ELF-1 (cell line): ENCODE measurements at places on chromosomes 5 and 9.

GRCh38 chr9:13063880-13064459 is 215.5 kb downstream of the MPDZ start:
- DNase-seq: no peak

DNA sequence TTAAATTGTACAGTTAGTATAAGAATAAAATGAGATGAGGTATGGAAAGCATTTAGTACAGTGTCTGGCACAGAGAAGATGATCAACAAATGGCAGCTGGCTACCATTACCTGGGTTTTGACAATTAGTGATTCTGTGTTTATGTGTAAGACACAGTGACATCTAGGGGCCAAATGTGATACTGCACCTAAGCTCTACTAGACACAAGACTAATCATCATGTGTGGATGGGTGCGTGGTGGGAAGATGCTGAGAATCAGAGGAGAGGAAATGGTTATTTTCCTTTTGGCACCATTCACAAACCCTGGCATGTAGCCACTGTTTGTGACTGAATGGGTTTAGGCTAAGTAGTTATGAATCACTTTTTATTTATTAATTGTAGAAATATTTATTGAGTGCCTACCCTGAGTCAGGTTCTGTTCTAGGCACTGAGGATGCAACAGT is 109.8 kb upstream of the TBC1D2 start:
- DNase-seq: no peak

DNA sequence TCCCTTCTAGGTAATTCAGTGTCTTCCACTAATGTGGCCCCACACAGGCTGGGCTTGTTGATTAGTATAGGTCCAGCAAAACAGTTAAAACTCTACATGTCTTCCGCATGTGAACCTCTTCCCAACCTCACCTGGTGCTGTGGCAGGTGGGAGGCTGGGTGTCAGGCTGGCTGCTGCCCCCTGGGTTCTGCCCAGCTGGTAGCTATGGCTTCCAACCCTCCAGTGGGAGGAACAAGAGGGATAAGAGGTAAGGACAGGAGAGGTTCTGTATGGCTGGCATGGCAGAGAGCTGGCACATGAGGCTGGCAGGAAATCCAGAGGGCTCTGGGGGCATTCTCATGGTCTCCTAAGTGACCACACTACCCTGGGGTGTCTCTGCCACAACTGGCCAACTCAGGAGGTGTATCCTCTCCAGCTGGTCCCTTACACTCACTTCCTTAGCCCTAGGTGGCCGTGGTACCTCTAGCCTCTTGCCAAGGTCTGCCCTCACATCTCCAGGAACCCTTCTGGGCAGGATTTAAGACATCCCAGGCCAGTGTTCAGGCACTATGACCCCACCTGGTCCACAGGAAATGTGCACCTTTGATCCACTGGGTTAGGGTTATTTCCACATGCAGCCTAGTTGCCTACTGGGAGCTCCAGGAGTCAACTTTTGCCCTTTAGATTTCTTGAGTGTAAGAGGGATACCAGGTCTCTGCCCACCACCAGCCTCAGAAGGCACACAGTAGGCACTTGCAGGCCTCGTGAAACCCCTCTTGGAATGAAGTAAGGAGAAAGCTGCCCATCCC is 41.7 kb downstream of the AHRR start:
- DNase-seq: no peak

DNA sequence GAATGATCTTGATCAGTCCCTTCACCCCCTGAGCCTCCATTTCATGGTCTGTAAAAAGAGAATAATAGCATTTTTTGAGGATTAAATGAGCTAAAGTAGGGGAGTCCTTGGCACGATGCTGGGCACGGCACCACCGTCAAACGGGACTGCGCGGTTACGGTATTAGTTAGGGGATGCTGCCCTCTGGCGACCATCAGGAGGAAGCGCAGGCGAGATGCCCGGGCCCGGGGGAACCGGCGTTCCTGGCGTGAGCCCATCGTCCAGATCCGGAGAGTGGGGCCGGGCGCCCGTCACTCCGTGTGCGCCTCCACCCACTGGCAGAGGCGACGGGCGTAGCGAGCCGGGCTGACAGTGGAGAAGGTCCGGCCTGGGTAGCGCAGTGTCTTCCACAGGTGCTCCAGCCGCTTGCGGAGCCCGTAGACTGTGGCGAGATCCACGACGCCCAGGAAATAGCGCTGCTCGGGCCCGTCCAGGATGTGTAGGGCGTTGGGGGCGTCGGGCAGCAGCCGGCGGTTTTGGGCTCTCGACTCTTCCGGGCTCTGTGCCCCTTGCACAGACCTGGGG is 4.8 kb upstream of the ST6GALNAC4 start:
- DNase-seq: peak; percentile 73

DNA sequence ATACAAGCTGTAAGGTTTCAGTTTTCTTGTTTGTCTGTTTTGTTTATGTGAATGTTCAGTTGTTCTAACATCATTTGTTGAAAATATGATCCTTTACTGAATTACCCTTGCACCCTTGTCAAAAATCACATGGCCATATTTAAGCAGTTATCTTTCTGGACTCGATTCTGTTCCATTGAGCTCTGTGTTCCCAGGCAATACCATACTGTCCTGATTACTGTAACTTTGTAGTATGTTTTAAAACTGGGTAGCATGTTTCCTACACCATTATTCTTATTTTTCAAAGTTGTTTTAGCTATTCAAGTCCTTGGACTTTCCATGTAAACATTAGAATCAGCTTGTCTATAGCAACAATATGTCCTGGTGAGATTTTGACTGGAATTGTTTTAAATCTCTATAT is 66.7 kb upstream of the PRSS3 start:
- no peak for DNase-seq

- no peak for DNase-seq
Measured at GRCh38 chr9:1619915-1620710, 395.0 kb upstream of the SMARCA2 start.

GRCh38 chr5:130402906-130403305 is 498.6 kb downstream of the CHSY3 start:
- DNase-seq: peak; percentile 49

- DNase-seq: no peak
Measured at GRCh38 chr9:99074902-99075245, 30.0 kb upstream of the TGFBR1 start.

- DNase-seq: no peak
Measured at GRCh38 chr5:5721881-5722280, 299.4 kb downstream of the ICE1 start.

DNA sequence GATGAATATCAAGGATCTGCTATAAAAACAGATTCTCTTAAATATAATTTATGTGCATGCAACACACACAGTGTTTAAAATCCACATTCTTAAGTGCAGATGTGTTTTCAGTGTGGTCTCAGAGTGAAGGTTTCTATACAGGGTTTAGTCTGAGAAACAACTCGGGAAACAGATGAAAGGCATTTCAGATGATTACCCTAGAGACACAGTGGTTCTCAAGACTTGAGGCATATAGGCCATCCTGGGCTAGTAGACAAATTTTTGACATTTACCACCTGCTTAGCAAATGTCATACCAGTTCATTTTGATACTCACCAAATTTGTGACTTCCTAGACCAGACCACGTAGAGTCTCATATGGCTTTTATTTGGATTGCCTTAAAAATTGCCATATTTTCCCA is 216.5 kb downstream of the ARL15 start:
- DNase-seq: no peak

GRCh38 chr5:78893940-78894677 is 91.0 kb downstream of the ARSB start:
- DNase-seq: no peak

GRCh38 chr9:36151316-36152210 is 15.0 kb downstream of the GLIPR2 start:
- no peak for DNase-seq

GRCh38 chr5:76960004-76960625 is 7.3 kb downstream of the CRHBP start:
- peak; percentile 17 for DNase-seq

- DNase-seq: no peak
Measured at GRCh38 chr9:130711469-130711868, 17.9 kb downstream of the EXOSC2 start.

- DNase-seq: no peak
Measured at GRCh38 chr9:88809355-88810161, 181.7 kb upstream of the S1PR3 start.

DNA sequence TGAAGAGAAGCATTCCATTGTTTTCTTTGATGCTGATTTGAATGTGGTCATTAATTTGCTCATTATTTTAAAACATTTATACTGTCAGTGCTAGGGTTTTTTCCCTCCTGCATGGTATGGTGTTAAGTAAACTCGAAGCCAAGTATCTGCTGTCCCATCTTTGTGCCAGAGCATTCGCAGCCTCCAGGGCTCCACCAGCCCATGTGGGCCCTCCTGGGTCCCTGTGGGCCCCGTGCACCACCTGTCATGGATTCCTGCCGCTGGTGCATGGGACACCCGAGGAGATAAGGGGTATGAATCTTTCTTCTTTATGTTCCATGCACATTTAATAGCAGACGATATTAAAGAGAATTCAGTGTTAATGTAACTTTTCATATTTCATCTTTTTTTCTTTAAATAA is 95.1 kb downstream of the TRIO start:
- no peak for DNase-seq

- DNase-seq: peak; percentile 57
Measured at GRCh38 chr9:125428060-125428901, 166.7 kb downstream of the GAPVD1 start.

DNA sequence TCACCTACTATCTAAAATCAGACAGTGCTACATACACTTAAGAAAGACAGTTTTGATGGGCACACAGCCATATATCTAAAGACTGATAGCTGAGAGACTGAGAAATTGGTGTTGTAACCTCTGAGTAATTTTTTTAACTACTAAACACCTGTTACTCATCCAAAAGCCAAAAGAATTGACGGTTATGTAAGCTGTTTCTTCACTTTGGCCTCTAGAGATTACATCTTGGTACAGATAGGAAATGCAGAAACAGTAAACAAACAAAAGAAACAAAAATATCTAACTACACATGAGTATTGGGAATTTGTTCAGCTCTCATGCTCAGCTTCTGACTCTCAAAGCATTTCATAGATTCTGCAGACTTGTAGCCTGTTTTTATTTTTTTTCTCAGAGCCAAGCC is 152.1 kb upstream of the GAS1 start:
- DNase-seq: no peak

- no peak for DNase-seq
Measured at GRCh38 chr9:20236676-20237075, 385.6 kb downstream of the MLLT3 start.

DNA sequence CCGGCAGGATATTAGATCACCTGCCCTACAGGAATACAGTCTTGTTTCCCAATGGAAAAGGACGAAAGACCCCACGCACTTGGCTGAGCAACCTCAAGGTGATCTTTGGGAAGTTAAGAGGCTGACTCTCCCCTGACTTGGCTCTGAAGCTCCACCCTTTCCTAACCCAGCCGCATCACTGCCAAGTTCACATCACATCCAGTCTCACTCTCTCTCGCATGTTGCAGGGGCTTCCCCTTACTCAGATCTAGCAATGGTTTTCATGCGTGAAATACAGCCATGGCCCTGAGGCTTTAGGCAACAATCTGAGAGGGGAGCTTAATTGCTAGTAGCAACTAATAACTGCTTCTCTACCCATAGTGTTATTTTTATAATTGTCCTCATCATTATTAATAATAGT is 211.6 kb downstream of the DOCK8 start:
- no peak for DNase-seq

GRCh38 chr9:134738869-134739659 is 97.5 kb downstream of the COL5A1 start:
- DNase-seq: peak; percentile 80

GRCh38 chr5:113057557-113057984 is 81.0 kb downstream of the DCP2 start:
- no peak for DNase-seq

DNA sequence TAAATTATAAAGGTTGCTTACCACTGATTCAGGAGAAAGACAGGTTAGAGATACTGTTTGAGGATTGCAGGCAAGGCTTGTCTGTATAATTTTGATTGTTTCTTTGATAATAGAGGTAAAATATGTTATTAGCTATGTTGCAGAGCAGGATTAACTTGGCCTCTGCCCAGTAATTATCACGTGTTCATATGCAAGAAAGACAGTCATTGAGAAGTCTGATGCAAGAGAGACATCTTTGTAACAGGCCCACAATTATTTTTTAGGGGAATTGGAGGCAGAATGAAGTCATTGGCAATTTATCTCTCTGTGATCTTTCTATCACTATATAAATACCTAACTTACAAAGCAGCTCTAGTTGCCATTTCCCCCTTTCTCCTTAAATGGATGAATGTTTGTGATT is 46.0 kb downstream of the SLC44A1 start:
- DNase-seq: no peak

- peak; percentile 78 for DNase-seq
Measured at GRCh38 chr9:107637421-107638420, 148.2 kb upstream of the KLF4 start.

DNA sequence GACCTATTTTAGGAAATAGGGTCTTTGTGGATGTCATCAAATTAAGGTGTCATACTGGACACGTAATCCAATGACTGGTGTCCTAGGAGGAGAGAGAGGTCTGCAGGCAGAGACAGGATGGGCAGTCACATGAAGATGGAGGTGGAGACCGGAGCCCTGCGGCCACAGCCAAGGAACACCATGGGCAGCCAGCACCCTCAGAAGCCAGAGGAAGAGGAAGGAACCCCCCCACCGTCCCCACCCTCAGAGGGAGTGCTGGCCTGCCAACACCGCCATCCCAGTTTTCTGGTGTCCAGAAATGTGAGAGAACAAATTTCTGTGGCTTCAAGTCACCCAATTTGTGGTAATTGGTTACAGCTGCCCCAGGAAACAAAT is 88.3 kb downstream of the NSUN2 start:
- no peak for DNase-seq

- DNase-seq: no peak
Measured at GRCh38 chr9:122265149-122265915, 650 bp downstream of the MRRF start.

- DNase-seq: peak; percentile 93
Measured at GRCh38 chr5:36743891-36744772, 132.4 kb upstream of the NIPBL start.

GRCh38 chr5:142120247-142120935 is 11.8 kb downstream of the NDFIP1 start:
- DNase-seq: no peak

DNA sequence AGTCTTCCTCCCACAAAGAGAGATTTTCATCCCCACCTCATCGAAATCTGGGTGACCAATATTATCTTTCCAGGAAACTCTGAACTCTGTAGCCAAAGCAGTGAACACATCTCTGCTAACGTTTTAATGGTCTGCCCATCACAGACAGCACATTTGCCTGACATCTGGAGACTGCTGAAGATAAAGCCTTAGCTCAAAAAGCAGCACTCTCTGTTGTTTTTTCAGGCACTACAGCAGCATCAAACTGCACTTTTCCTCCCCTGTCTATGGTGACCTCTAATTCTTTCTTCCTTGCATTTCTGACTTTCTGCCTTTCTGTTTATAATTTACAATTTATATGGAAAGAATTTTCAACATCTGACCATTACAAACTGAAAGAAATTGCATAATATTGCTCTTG is 66.8 kb downstream of the RAB3C start:
- no peak for DNase-seq

GRCh38 chr5:15009420-15009819 is 137.8 kb upstream of the ANKH start:
- DNase-seq: no peak

DNA sequence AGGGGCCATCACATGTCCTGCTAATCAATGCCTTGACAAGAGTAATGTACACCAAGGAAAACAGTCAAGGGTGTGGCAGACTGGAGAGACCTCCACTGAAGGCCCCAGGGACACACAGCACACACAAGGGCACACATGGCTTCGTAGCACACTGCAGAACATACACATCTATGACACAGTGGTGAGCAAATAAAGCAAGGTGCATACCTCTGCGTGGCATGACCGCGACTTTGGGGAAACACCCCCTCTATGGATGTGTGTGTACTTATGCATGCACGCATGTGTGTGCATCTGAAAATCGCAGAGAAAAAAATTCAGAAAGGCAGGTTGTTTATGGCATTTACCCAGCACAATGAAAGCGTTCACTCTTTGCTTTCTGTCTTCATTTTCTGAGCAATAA is 20.5 kb downstream of the SEMA4D start:
- DNase-seq: no peak
